ENCODE measurements at places on chromosomes 5 and 9. TPM values are rescaled to one million over a fixed set of nuclear protein-coding genes. Genes with fewer than 3 reads are reported as not detected.

Gene GGTA1
- total RNA-seq = not detected

Gene GAPVD1
- total RNA-seq = 51.1 TPM

Gene SPOCK1
- 587 TPM for total RNA-seq

Gene UNC13B
- 43.7 TPM for total RNA-seq

Gene SLC35D2
- 19.4 TPM for total RNA-seq

Gene PCDH1
- total RNA-seq = 0.60 TPM

Gene NUTM2F
- total RNA-seq = not detected

Gene XPA
- 3.9 TPM for total RNA-seq

All from smooth muscle cell of the umbilical artery (primary cell).